NCI-H774 (cell line): ENCODE measurements at places on chromosomes 1 and 21.

- no peak for DNase-seq
These were observed 2.7 kb downstream of the KHDC4 start for GRCh38 chr1:155931332-155932038.

- no peak for DNase-seq
These were observed 52.7 kb downstream of the AGBL4 start for GRCh38 chr1:49971088-49971487.

DNA sequence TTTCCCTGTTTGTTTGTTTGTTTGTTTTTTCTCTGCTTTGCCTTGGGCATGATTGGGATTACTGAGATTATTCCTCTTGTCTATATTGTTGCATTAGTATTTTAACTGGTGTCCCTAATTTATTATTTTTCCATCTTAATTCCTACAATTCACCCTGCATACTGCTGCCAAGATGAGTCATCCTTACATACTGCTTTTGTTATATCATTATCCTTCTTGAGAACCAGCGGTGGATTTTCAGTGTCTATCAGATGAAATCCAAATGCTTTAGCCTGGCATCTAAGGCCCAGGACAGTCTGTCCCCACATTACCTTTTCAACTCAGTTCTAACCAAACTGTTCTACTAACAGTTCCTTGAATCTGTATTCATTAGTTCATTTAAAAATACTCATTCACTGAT lies 101.7 kb downstream of the OLFML2B start:
- DNase-seq: no peak

DNA sequence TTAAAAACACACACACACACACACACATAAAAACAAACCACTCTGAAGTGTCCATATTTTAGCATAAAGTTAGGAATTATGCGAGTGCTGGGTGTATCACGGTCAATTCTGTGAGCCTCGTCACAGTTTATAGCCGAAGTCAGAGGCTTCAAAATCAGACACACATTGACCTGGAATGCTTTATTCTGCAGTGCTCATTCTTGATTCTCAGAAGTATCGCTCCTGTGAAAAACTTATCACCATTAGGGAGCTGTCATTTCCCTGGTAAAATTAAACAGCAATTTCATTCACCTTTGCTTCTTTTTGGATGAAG lies 8.7 kb upstream of the IRF2BP2 start:
- no peak for DNase-seq

DNA sequence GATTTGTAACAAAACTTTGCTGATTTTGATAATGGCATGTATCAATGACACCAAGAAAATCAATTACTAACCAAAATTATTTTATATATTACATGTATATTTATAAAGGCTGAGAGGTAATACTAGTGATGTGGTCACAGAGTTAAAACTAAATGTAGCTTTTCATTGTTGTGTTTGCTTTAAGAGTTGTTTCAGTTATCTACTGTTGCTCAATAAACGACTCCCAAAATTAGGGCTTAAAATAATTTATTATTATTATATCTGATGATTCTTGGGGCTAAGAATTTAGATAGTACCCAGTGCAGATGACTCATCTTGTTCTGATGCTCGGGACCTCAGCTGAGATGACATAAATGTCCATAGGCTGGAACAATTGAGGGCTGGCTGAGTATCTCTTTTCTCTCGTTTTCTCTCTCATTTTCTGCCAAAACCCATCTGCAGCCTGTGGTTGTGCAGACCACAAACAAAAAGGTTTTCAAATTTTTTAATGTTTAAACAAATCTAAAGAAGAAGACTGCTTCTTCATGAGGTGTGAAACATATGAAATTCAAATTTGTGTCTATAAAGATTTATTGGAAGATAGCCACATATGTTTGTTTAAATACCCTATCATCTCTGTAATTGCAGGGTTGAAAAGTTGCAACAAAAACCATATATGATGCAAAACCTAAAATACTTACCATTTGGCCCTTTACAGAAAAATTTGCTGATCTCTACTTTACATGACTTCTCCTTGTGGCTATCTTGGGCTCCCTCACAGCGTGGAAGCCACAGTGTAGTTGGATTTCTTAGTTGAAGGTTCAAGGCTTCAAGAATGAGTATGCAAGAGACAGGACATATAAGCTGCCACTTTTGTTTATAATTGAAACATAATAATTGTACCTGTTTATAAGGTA lies 14.8 kb upstream of the PTPRC start:
- DNase-seq: no peak

- peak; percentile 74 for DNase-seq
These were observed 23.8 kb downstream of the KNCN start for GRCh38 chr1:46527474-46528296.

GRCh38 chr1:221712198-221712684 lies 29.6 kb downstream of the DUSP10 start:
- DNase-seq: no peak

GRCh38 chr1:87135329-87135712 lies 193.4 kb upstream of the LMO4 start:
- no peak for DNase-seq

DNA sequence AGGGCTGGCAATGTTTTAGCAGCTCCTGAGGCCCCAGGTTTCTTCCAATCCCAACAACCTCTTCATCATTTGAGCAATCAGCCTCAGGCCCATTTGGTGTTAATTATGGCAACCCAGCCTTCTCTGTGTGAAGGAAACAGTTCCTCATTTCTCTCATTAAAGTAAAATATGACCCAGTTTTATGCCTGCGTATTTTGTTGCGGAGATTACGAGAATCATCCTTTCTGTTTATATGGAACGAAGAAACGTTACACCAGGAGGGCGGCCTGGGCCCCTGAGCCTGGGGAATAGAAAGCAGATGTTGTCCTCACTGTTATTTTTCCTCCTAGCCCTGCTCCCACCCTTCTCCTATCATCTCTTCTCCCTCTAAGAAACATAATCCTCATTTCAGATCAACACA lies 332.2 kb upstream of the USP24 start:
- no peak for DNase-seq

- no peak for DNase-seq
These were observed 694.4 kb downstream of the LTN1 start for GRCh38 chr21:28298251-28298672.

GRCh38 chr1:9195651-9196050 lies 38.9 kb upstream of the H6PD start:
- DNase-seq: no peak

GRCh38 chr1:150981177-150981804 lies 801 bp upstream of the ANXA9 start:
- DNase-seq: peak; percentile 47

DNA sequence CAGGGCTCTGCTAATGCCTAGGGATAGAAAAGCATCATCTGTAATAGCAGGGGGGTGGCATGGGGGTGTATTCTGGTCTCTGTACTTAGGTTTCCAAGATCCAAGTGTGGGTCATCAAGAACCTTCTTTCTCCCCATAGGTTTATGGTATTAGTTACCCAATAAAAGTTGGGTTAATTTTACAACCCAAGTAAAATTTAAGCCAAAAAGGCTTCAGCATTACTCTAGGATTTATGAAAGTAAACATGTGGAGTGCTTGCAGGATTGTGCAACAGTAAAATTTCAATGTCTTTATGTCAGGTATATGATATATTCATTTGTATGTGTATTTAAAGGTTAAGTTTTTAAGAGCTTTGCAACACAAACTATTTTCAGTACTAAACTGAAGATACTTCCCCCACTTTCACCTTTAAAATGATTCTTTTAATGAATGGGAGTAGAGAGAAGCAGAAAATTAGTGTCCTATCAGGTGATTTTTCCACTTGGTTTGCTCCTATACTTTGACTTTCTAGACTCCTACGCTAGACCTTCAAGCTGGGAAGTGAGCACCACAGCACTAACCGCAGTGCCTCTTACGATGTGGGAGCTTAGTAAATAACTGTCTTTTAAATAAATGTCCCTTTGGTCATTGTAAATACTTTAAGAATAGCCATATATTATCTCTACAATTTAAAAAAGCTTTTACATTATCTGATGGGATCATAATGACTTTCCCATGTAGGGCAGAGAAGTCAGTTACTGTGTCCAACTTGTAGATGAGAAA lies 67.8 kb upstream of the UBE2U start:
- no peak for DNase-seq

GRCh38 chr1:71548398-71548890 lies 467.6 kb upstream of the ZRANB2 start:
- no peak for DNase-seq

DNA sequence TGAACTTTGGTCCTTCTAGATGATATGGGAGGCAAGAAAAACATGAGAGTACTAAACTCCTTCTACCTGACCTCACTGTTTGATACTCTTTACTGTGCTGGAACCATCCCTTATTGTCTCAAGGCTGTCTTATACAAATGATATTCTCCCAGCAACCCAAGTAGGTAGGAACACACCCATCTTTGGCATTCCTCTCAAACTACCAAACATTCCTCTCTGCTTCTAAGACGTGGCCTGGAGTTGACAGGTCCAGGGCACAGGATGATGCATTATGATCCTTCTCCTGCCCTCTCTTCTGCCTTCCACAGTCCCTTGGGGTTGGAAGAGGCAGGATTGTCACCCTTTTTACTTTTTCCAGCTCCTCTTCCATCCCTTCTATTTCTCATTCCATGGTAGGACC lies 90.5 kb downstream of the SPATA17 start:
- no peak for DNase-seq

GRCh38 chr1:61498342-61498741 lies 226.6 kb downstream of the TM2D1 start:
- DNase-seq: no peak

GRCh38 chr1:54405898-54406293 lies 298 bp downstream of the SSBP3 start:
- DNase-seq: no peak

GRCh38 chr1:86650065-86650464 lies 54.3 kb upstream of the SH3GLB1 start:
- DNase-seq: no peak

DNA sequence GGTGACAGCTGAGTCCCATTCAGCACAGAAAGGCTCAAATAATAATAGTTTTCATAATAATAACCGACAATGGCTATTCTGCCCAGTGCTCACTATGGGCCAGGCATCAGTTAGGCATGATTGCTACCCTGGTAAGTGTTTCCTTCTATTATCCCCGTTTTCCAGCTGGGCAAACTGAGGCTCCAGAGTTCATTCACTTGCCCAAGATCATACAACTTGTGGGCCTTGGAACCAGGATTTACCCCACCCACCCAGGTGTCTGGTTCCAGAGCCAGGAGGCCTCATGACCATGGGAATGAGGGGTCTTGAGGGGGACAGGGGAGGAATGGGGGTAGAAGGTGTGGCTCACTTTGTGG lies 518 bp downstream of the PLOD1 start:
- no peak for DNase-seq

DNA sequence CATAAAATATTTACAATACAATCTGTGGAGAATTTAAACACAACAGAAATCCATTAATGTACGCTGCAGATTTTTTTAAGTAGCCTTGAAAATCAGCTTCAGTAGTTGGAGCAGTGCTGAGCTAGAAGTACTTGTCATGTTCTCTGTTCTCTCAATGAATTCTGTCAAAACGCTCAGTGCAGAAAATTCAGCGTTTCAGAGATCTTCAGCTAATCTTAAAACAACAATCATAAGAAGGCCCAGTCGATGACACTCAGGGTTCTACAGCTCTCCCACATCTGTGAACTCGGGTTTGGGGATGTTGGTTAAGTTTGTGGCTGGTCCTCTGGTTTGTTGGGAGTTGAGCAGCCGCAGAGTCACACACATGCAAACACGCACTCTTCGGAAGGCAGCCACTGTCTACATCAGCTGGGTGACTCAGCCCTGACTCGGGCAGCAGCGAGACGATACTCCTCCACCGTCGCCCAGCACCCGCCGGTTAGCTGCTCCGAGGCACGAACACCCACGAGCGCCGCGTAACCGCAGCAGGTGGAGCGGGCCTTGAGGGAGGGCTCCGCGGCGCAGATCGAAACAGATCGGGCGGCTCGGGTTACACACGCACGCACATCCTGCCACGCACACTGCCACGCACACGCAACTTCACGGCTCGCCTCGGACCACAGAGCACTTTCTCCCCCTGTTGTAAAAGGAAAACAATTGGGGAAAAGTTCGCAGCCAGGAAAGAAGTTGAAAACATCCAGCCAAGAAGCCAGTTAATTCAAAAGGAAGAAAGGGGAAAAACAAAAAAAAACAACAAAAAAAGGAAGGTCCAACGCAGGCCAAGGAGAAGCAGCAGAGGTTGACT lies 161.2 kb downstream of the RUNX1 start:
- DNase-seq: peak; percentile 39

DNA sequence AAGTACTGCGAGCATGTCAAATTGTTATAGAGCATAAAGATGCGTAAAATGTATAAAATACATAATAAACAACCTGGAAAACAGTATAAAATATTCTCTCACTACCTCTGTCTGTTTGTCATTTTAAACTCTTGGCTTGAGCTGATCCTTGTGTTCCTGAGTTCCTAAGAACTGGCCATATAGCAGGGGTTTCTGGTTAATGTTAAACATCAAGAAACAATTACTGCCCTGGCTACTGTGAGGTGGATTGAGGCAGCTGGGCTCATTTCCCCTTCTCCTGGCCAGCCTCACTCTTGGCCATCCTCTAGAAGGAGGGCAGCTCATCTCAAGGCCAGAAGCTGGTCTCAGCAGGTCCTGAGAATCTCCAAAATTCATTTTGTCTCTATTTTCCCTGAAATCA lies 297.3 kb upstream of the USP24 start:
- no peak for DNase-seq

DNA sequence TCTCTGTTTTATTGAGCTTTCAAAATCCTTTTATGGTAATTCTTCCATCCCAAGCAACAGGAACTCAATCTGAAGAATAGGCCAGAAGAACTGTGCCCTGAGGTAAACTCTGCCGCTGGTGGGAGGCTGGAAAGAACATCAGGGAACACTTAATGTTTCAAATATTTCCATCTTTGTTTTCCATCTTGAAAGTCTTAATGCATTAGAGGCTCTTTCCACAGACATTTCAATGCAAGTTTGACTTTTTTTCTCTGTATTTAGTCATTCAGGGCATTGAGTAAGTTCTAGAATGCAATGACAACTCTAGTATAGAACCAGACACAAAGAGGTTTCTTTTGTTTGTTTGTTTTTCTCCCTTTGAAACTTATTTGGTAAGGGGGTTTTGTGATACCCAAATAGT lies 61.5 kb downstream of the KIAA0040 start:
- DNase-seq: no peak

GRCh38 chr1:169877800-169878491 lies 15.8 kb downstream of the SCYL3 start:
- DNase-seq: no peak

DNA sequence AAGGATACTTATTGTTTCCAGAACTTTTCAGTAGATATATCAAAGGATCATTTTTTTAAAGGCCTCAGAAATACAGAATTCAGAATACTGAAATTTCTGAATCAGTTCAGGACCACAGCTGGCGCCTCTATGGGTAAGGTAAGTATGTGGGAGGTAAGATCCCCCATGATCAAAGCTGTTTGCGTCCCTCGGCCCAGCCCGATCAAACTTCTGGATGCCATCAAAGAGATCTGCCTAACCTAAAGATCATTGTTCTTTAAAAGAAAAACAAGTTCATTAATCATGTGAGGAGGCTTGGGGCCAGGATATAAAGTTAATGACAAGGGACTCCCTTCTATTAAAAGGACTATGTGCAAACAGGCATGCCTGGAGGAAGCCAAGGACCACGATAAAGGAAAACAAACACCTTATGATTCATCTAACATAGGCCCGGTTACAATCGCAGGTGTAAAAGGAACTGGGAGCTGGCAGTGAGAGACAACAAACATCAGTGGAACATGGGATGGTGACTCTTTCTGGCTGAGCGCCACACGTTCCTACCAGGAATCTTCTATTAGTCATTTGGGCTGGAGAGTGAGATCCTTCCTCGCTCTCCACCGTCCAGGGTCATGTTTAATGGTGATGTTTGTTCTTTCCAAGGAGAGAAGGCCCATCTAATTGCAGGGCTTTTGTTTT lies 2.8 kb upstream of the BACE2 start:
- DNase-seq: no peak

- no peak for DNase-seq
These were observed 12.3 kb downstream of the TNFRSF1B start for GRCh38 chr1:12179111-12179519.
